ENCODE measurements at places on chromosomes 2 and 18.

DNA sequence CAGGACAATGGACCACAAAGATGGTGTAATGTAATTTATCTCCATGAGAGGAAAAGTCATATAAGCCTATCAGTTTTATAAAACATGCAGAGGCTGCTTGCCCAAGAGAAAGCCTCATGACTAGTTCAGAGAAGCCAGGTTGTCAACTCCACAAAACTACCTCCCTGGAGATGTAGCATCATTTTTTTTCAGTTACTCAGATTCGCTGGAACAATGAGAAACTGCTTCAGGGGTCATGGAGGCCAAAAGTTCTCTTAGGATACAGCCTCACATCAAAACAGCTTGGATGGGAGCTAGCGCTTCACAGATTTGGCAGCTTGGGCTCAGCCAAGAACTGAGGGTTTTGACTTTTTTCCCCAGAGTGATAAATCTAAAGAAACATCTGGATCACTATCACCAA lies 263.5 kb downstream of the INSIG2 start:
- DNase-seq: no peak

DNA sequence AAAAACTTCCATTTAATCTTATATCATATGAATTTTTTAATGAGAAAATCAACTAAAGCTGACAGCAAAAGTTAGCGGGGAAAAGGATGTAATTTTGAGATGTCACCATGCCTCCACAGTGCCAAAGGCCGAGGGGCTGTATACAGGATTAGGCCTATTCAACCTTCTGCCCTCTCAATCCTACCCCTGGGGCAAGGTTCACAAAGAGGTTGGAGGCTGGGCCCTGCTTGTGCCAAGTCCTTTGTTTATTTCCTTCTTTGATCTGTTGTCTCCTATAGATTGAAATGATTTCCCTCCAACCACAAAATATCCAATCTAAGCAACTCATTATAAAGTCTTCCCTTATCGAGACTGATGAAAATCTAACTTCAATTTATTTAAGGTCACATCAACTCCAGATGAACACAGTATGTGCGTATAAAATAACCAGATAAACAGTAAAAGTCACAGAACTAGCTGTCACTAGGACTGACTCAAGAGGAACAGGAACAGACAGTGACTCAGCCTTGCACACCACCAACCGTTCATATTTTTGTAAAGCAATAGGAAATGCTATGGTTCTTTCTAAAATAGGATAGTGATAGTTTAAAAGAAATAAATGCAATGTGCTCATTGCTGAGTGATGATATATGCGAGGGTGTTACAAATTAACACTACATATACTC lies 95.8 kb downstream of the SLC25A12 start:
- DNase-seq: no peak

- DNase-seq: no peak
Observed at GRCh38 chr2:44802777-44803424, 138.6 kb upstream of the SIX3 start.

DNA sequence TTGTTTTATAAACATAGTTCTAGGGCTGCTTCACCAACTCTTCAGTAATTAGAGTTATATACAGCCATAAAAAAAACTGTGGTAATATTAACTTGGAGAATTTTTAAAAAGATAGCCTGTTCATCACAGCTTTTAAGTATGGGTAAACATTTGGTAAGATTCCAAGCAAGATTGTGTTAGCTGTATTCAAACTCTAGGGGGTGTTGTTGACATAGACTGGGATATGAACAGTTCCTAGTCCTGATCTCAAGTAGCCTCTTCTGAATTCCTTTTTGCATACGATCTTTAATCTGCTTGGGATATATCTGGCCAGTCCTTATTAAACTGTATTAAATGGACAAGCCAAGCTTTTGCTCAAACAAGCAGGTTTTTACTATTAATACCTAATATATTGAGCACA lies 13.4 kb downstream of the NOP58 start:
- peak; percentile 32 for DNase-seq

- DNase-seq: peak; percentile 55
Observed at GRCh38 chr2:119721462-119721861, 38.3 kb upstream of the PTPN4 start.

GRCh38 chr2:59690849-59691248 lies 862.6 kb downstream of the BCL11A start:
- DNase-seq: peak; percentile 14

- DNase-seq: no peak
Observed at GRCh38 chr2:120660771-120661459, 74.8 kb upstream of the GLI2 start.

DNA sequence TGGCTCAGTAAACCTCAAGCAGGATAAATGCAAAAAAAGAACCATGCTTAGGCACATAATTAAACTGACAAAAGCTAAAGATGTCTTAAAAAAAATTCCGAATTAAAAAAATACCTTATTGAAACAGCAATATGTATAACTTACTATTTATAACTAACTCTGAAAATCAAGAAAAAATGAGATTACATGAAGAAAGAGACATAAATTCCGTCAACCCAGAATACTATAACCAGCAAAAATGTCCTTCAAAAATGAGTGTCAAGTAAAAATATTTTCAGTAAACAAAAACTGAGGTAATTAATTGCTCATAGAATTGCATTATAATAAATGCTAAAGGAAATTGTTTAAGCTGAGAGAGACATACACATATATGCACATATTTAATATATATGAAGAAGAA lies 474.5 kb upstream of the SYT4 start:
- no peak for DNase-seq

- DNase-seq: peak; percentile 21
Observed at GRCh38 chr18:55318951-55319441, 269.0 kb downstream of the TCF4 start.

DNA sequence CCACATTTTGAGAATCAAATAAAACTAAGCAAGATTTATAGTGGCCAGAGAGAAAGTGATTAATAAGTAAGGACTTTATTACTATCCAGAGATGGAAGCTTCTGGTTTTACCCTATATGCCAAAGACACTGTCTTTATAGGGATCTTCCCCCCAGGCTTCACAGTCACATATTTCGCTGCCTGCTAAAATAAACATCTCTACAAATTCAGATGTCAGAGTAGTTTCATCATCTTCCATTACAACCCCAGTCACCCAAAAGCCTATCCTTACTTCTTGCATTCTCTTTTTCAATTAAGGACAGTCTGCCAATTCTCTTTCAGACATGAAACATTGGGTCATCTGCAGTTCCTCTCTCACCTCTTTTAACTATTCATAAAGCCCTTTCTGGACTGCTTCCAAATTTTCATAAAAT lies 28.3 kb downstream of the CREB1 start:
- DNase-seq: no peak

DNA sequence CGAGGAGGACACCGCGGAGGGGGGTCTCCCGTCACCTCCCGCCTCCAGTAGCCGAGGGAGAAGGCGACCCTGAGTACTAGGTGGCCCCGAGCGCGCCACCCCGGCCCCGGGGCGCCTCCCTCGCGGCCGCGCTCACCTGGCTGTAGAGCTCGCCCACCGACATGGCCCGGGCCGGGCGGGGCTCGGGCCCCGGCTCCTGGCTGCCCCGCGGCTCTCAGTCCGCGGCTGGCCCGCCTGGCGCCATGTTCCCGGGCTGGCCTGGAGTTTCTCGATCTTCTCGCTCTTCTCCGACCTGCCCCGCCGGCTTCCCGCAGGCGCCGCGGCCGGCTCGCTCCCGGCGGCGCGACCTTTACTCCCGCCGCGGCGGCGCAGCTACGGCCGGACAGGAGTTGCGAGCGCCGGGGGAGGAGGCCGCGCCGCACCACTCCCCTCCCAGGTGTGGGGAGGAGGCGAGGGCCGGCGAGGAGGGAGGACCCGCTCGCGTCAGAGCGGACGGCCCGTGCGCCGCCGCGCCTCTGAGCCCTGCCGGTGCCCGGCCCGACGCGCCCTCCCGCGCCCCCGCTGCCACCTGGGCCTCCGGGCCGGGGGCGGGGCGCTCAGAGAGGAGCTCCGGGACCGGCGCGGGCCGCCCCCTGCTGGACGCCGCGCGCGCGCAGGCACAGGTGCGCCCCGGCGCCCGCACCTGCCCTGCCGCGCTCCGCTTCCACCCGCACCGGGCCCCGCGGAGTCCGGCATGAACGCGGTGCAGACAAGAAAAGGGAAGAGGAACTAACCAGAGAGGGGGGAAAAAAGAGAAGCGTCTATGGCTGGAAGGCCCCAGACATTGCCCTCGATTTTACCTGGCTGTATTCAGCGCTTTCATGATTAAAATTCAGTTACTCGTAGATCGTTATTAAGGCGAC lies at the start of gene MYO5B:
Gene MYO5B, minus strand, starts transcription at position 517 of the 902 bp plus-strand sequence. Its CDS starts 354 bp downstream, at position 163.
- DNase-seq: peak; percentile 57

DNA sequence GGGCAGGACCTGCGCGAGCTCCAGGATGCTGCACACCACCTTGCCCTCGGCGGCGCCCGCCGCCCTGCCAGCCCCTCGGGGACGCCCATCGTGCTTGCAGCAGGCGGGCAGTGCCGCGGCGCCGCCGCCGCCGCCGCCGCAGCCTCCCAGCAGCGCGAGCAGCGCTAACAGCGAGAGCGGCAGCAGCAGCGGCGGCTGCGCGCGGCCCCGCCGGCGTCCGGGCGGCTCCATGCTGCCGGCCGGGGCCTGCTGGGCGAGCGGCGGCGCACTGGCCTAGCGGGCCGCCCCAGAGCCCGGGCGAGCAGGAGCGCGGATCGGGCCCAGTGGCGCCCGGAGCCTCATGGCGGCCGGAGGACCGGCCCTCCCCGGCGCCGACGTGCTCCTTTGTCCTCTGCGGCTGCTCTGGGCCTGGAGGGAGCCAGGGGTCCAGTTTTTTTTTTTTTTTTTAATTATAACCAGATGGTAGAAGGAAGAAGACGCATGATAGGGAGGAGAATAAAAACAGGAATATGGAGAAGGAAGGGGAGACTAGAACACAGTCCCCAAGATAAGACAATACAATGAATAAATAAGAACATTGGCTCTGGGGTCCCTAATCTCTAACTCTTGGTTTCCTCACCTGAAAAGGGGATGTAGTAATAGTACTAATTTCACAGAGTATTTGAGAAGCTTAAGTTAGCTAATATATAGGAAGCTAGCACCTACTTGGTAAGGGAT lies 17.1 kb upstream of the ANKRD62 start:
- no peak for DNase-seq

GRCh38 chr2:45643543-45644542 lies 7.6 kb upstream of the PRKCE start:
- peak; percentile 67 for DNase-seq

DNA sequence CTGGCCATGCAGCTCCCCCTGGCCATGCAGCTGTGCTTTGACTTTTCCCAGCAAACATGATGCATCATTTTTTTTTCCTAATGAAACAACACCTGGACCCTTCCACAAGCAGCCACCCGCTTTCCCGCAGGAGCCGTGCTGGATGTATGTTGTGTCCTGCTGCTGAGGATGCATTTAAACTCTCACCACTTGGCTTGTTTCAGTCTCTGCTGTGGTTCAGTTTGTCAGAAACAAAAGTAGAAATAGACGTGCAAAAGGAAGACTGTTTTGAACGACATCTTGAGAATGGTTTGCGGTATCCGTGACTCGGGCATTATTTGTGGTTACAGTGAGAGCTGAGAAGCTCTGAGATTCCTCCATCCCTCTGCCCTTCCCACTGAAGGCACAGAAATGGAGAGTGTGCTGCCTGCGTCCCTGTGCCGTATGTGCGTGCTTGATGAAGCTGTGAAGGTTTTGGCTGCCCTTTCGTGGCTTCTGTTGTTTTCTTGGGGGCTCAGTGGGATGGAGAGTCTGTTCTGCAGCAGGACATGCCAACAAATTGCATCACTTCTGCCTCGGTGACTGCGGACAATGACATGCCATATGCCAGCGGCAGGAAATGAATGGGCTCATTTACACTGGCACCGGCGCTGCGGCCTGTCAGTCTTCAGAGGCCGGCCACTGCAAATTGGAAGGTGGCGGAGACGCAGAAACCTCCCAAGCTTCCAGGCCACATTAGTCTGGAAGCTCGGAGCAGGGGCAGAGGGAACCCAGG lies 417.7 kb upstream of the SALL3 start:
- DNase-seq: no peak

DNA sequence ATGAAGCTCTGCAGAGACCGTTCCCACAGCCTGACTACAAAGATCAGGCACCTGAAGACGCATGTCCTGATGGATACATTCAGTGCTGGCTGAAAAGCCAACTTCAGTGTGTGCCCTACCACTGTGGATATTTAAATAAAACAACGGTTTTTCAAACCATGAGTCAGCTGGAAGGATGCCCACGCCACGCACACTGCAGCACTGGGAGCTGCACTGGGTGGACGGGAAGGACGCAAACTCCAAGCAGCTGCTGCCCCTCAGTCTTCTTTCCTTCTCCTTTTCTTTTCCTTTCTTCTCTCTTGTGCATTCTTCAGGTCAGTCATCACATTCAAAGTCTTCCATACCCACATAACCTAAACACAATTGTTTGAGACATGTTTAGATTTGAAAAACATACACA lies 7.9 kb downstream of the TMEM18 start:
- no peak for DNase-seq

- no peak for DNase-seq
Observed at GRCh38 chr2:66794070-66794469, 359.1 kb downstream of the MEIS1 start.

GRCh38 chr2:62992561-62992960 lies 58.1 kb upstream of the OTX1 start:
- DNase-seq: no peak

- DNase-seq: no peak
Observed at GRCh38 chr2:188473306-188473705, 181.6 kb downstream of the GULP1 start.

DNA sequence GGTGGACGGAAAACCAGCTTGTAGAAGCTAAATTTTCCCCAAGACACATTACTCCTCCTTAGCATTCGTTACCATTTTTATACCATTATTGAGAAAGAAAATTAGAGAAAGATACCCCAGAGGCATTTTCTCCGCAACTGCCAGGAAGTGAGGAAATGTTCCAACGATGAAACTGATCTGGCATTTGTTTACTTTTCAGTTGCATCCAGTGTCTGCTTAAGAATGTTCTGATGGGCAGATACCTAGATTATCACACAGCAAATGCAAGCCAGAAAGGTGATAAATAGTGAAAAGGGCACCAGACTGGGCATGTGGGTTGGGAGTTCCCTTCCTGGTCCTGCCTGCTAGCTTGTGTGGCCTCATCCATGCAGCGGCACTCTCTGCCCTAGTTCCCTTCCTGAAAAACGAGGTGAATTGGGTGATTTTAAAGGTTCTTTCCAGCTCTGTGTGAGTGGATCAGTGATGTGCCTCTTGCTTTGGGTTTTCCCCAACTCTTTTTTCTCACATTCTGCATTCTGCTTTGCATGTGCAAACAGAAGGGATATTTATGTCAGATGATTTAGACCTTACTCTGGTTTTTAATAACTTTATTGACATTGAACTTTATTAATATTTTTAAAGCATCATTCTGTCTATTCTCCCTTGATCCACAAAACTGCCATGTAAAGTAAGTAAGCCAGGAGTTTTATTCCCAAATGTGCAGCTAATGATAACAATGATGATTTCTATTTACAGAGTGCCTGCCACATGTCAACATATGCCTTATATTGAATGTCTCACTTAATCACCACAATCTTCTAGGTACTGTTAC lies 139.6 kb downstream of the INSIG2 start:
- DNase-seq: no peak

- DNase-seq: peak; percentile 98
Observed at GRCh38 chr2:182824056-182824766, 42.2 kb downstream of the FRZB start.

- no peak for DNase-seq
Observed at GRCh38 chr2:65016789-65017188, 27.6 kb downstream of the SLC1A4 start.
